ENCODE measurements at places on chromosomes 12 and 14.
A peak's percentile ranks its signal among the peaks of the same experiment; 100 is the strongest.

DNA sequence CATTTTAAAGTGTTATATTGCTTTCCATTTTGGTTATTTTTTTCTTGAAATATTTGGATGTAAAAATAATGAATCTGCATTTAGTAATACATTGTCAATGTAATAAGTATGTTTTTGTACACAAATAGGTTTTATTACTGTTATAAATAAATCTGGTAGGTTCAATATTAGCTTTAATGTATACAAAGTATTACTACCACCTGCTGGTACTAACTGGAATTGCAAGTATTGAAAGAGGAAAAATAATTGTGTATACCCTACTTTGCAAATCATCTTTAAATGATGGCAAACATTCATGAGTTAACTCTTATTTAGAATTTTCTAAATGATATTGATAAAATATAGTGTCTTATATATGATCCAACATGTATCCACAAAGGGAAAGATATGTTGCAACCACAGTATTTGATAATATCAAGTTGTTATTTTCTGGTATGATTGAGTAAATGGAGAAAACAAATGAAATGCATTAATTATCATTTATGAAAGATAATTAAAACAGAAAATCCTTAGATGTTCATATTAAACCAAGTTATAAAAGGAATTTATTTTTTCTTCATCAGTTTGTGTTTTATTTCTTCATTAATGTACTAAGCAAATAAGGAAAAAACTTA lies 3.2 kb downstream of the OR4K2 start:
- no peak for DNase-seq

- peak; percentile 76 for DNase-seq
Observed at GRCh38 chr12:95318071-95318545, 100.5 kb downstream of the VEZT start.

GRCh38 chr12:119807380-119807779 lies 69.7 kb downstream of the CIT start:
- DNase-seq: no peak

- no peak for DNase-seq
Observed at GRCh38 chr12:131565267-131566015, 145.4 kb upstream of the SFSWAP start.

- no peak for DNase-seq
Observed at GRCh38 chr14:83883732-83884131, 1646.2 kb upstream of the FLRT2 start.

DNA sequence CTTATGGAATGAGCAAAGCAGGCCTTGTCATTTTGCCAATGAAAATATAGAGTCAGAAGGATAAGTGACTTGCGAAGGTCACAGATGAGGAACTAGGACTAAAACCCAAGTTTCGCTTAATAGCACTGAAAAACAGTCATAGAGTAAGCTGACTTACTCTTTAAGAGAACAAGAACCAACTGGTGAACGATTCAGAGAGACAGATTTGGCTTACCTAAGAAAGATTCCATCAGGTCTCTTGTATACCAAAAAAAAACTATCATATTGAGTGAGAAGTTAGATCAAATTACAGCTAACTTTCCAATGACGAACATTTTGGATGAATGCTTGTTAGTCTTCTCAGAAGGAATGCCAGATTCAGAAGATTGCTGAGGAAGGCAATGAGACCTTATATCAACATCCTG lies 74.2 kb downstream of the ZFC3H1 start:
- DNase-seq: no peak

- DNase-seq: no peak
Observed at GRCh38 chr14:60644666-60645065, 4.6 kb downstream of the SIX1 start.

DNA sequence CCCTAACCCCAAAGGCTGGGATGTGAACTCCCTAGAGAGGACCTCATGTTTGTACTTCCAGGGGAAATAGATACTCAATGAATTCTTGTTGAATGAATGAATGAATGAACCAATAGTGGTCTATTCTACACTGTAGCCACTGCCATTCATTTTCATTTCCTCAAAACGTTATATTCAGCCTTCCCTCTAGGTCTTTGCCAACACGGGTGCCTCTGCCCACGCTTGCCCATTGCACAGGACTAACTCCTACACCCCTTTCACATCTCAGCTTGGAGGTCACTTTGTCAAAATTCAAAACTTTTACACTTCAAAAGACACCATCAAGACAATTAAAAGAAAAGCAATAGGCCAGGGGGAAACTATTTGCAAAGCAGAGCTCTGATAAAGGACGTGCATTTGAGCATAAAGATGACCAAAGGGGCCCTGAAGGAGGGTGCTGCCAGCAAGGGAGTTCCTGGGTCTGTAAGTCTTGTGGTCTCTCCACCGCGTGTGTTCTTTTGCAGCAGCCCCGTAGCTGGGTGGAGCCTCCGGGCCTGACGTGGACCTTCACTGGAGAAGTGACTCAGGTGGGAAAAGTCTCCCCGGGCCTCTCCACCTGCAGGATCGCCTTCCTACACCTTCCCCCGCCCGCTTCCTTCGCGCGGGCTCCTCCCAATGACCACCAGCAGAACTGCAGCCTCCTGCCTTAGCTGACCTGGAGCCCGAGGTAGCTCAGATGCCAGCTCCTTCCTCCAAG lies 31.5 kb downstream of the TMEM63C start:
- no peak for DNase-seq
